Neuronal stem cell (in vitro differentiated cells): ENCODE measurements at places on chromosomes 16 and 17.

- no peak for DNase-seq
Observed at GRCh38 chr16:35409503-35409902, 1950.1 kb downstream of the TP53TG3F start.

GRCh38 chr16:58028541-58029070 lies 3.1 kb downstream of the MMP15 start:
- DNase-seq: no peak

- no peak for DNase-seq
Observed at GRCh38 chr17:56486732-56487131, 106.8 kb upstream of the NOG start.

DNA sequence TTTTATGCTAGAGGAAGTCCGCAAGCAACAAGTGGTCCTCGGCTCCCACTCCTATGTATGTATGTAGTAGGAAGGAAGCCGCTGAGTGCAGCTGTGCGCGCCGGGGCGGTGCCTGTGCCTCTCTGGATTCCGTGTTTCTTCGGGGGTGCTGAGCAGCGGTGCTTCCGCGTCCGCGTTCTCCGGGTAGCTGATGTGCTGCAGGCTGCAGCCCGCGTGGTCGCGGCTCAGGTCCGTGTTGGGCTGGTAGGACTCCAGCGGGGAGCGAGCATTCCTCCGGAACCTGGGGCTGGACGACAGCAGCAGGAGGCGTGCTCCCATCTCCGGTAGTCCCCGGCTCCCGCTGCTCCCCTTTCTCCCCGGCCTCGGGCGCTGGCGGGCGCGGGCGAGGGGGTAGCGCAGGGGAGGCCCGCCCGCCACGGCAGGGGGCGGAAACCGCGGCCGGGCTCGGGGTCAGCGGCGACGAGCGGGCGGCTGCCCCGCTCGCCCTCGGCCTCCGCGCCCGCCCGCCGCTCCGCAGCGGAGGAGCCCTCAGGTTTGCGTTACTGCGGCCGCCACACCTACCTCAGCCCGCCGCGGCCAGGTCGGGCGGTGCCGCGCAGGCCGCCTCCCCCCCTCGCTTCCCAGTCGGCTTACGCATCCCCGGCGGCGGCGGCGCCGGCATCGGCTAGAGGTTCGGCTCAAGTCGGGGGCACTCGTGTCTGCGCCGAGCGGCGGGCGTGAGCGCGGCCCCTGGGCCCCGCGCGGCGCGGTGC lies 487 bp downstream of the C17orf67 start:
- DNase-seq: peak; percentile 32

DNA sequence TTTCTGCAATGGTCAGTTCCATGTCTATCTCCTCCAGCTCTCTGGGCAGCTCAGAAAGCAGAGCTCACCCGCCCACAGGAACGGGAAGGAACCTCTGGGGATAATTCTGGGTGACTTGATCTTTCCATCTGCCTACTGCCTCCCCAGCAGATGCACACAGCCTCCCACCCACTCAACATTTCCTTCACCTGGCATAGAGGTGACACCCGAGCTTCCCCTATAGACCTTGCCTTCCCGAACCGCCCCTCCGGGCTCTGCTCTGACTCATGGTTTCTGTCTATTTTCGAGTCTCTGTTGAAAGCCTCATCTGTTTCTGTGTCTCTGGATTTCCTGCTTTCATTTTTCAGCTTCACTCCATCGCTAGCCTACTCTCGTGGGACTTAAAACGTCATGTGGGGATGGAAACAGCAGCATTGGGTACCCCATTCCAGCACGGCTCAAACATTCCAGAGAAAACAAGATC lies 11.4 kb downstream of the GGA3 start:
- DNase-seq: no peak

DNA sequence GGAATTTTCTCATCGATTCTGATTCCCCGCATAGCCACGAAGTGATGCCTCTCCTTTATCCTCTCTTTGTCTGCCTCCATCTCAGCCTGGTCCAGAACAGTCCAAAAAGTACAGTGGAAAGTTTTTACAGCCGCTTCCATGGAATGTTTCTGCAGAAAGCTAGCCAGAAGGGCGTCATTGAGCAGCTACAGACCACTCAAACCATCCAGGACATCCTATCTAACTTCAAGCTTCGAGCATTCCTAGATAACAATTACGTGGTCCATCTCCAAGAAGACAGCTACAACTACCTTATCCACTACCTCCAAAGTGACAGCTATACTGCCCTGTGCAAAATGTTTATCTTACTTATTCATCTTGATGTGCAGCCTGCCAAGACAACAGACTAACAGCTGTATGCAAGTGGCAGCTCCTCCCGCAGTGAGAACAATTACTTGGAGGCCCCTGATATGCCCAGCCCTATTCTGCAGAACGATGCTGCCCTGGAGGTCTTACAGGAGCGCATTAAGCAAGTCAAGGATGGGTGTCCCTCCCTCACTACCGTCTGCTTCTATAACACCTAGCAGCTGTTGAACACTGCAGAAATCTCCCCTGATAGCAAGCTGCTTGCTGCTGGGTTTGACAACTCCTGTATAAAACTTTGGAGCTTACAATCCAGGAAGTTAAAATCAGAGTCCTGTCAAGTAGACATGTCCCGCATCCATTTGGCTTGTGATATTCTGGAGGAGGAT lies 38.9 kb downstream of the SLFN12L start:
- DNase-seq: no peak

DNA sequence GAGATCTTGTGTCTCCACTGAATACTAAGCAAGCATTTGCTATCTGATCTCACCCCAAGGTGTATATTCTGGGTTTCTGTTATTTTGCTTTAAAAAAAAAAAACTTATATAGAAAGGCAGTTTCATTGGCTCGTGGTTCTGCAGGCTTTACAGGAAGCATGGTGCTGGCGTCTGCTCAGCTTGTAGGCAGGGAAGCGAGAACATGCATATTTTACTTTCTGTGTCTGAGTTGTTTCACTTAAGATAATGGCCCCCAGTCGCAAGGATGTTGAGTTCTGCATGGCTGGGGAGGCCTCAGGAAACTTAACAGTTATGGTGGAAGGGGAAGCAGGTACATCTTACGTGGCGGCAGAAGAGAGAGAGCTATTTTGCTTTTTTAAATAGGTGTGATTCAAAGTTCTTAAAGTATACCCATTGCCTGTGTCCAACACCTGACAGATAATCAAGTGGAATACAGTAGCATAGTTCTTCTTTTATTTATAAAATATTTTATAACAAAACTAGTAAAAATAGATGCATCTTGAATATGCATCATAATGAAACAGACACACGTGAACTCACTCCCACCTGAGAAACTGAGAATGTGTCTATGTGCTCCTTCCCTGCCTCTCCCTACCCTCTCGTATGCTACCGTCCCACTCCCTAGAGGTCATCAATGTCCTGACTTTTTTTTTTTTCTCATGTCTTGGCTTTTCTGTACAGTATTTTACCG lies 15.4 kb upstream of the ARHGAP17 start:
- no peak for DNase-seq

GRCh38 chr17:6041246-6041645 lies 28.9 kb upstream of the WSCD1 start:
- DNase-seq: no peak

GRCh38 chr17:22142091-22142490 lies 449.8 kb downstream of the KCNJ18 start:
- DNase-seq: no peak

DNA sequence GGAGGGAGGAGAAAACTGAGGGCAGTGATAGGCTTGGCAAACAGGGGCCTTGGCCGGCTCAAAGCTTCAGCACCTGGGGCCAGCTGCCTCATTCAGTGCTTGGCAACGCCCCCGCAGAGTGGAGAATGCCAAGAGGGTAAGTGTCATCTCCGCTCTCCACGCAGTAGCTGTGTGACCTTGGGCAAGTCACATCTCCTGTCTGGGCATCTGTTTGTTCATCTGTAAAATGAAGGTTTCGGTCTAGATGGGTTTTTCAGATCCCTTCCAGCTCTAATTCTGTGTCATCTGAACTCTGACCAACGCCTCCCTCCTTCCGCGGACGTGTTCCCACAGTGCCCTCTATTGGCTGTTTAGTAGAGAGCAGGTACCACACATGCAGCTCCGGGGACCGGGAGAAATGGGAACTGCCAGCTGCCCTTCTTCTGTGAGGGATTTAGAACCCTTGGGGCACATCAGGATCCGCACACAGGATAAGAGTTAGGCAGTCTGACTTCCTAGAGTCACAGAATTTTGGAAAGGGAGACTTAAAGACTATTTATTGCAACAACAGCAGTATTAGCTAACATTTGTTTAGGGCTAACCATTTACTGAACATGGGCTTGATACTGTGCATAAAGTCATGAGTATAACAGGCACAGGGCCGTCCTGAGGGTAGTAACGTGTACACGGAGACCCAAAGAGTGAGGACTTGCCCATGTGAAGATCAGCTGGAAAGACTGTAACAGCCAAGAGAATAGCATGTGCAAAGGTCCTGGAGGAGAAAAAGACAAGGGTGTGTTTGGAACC lies 26.8 kb downstream of the GP2 start:
- peak; percentile 70 for DNase-seq

- DNase-seq: no peak
Observed at GRCh38 chr16:89484923-89485679, 5.3 kb downstream of the ANKRD11 start.

DNA sequence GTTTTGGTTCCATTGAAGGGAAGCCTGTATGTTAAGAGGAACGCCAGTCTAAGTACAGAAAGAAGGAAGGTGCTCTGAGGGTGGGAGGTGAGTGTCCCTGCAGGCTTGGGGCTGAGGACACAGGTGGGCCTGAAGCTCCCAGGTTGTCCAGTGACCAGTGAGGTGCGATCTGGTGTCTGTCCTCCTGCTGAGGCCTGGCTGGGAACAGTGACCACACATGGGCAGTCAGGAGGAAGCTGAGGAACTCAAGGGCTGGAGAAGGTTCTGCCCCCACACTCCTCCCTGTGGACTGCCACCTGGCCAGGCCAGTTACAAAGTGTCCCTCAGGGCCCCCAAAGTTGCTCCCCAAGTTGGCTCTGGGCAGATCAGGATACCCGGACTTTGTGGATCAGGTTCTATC lies 102.1 kb downstream of the N4BP1 start:
- DNase-seq: no peak

- DNase-seq: no peak
Observed at GRCh38 chr16:66544016-66544757, 5.7 kb downstream of the TK2 start.

- DNase-seq: no peak
Observed at GRCh38 chr17:2266865-2267228, 36.7 kb downstream of the SMG6 start.

- DNase-seq: no peak
Observed at GRCh38 chr16:70665113-70665694, 18.8 kb downstream of the IL34 start.

DNA sequence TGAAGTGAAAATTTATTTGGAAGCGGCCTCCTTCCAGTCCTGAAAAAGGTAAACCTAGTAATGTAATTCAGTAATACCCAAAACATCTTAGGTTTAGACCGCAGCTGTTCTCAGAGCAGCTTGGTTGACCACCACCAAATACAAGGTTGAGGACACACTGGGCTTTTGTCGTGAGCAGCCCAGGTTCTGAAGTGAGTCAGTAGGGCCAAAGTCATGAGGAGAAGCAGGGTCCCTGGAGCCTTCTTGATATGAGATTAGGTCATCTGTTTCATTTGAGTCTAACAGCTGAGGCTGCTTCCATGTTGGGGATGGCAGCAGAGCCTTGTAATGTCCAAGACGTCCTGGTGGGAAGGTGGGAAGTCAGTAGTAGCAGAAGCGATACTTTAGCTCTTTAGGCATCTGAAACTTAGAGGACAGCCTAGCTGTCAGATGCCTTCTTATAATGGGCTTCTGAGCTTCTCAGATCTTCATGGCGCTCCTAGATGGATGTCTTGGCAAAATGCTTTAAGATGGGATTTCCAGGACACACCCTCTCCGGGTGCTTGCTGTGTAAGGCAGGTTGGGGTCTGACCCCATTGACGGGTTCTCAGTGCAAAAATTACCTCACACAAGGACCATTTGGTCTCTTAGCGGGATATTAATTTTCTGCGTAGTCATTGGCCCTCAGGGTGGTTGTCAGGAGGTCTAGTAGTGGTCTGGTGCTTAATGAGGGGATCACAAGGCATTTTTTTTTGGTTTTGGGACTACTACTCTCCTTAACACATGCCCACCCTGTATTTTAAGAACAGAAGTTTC lies 2.4 kb downstream of the ALKBH5 start:
- DNase-seq: no peak

- DNase-seq: no peak
Observed at GRCh38 chr17:45677770-45678169, 106.3 kb upstream of the CRHR1 start.

DNA sequence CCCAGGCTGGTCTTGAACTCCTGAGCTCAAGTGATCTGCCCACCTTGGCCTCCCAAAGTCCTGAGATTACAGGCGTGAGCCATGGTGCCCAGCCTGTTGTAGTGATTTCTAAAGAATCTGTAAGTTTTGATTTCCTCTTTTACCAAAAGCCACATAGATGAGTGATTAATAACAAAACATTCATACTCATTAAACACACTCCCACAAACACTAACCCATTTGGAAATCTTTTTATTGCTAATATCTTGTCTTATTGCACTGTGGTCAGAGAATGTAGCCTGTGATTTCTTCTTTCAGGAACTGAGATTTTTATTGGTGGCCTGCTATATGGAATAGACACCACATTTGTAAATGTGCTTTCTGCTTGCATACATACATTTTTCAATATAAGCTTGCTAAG lies 31.6 kb downstream of the MYH10 start:
- no peak for DNase-seq

DNA sequence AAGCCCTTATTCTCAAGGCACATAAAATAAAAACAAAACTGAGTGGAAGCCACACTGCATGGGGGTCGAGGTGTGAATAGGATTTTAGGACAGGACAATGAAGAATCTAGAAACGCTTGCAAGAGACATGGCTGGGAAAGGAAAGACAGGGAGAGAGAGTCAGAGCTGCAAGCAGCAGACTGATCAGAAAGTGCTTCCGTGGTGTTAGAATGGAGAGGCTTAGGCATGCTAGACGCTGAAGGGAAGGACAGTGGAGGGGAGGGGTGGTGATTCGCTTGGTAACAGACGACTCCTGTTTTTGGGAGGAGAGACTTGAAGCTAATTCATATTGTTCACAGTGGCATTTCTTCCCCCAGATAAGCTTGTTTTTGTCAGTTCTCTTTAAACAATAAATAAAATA lies 173.5 kb downstream of the AIPL1 start:
- no peak for DNase-seq

- DNase-seq: no peak
Observed at GRCh38 chr17:53630638-53631037, 192.1 kb upstream of the KIF2B start.

GRCh38 chr17:19753051-19753509 lies 5.0 kb upstream of the ALDH3A1 start:
- no peak for DNase-seq

DNA sequence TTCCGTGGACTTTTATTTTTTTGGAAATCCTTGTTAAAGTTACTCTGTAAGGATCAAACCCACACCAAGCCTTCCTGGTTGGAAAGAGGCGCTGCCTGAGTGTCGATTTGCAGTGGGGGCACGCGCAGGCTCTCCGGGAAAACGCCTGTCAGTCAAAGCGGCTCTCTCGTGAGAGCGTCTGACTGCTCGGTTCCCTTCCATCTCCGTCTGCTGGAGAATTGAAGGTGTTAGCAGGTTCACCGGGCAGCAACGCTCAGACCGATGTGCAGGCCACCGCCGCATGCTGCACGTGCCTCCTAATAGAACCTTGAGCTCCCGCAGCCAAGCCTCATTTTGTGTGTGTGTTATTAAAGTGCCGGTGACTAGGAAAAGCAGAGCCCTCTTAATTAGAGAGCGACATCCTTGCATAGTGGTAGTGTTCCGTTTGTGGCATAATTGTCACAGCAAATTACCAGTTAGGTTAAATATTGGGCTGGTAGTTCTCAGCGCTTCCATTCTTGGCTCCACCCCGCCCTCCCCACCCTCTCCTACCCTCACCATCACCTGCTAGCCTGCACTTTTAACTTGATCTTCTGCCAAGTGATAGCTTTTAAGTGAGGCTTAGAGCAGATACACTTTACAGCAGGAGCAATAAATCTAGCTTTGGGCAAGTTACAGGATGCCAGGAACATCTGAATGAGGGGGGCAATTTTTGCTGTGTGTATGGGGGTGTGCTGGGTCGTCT lies 75.5 kb downstream of the RPA1 start:
- DNase-seq: no peak
